EH (cell line): ENCODE measurements at places on chromosomes 16 and 17.
A peak's percentile ranks its signal among the peaks of the same experiment; 100 is the strongest.

DNA sequence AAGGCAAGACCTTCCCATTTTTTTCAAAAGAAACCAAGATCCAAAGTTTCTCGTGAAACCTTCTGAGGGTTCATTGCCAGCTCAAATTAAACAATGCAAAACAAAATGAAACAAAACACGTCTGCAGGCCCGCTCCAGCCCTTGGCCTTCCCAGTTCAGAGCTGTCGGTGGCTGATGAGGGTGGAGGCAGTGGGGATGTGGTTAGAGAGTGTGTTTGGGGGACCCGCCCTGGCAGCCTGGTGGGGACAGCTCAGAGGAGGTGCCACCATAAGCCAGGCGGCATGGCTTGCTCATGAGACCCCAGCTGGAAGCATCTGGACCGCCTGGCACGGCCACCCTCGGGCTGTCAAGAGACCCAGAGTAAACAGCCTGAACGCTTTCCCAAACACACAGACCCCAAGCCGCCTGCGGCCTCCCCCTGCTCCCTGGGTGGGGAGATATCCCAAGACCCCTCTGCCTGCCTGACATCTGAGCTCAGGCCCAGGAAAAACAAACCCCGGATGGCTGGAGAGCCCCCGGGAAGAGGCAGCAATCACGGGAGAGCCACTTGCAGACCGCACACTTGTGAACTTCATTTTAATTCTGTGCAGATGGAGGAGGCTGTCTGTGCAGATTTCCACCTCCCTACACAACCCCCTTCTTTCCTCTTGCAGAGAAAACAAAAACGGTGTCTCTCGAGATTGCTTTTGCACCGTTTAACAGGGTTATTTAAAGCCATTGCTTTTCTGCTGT lies 35.4 kb upstream of the LITAF start:
- DNase-seq, result peak; percentile 29

DNA sequence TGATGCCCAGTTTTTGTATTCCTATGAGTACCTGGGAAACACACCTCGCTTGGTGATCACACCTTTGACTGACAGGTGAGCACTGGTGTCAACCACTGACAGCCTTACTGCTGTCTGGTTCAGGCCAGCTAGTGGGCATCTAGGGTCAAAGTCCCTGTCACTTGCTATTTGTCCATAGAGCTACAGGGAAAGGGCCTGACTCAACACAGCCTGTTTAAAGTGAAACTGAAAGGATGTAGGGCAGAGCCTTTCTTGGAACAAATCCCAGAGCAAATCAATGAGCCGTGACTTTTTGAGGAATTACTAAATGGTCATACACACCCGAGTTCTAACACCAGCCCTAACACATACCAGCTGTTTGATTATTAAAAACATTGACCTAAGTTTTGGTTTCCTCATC lies 106.8 kb downstream of the DNAH9 start:
- DNase-seq, result no peak

DNA sequence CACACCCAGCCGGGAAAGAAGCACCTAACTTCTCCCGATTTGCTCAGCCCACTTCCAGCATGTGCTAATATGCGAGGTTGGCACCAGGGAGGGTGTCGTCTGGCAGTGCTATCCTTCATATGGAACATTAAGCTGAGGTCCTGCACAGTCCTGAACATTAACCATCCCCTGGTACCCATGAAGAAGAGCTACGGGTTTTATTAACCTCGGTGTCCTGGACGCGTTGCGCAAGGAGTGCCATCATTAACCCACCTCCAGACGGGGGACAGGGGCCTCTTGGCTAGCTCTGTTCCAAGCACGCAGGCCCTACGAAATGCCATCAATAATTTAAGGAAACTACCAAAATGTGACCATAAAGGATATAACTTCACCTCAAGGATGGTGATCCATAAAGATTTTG lies 193.5 kb downstream of the MAF start:
- DNase-seq, result no peak

DNA sequence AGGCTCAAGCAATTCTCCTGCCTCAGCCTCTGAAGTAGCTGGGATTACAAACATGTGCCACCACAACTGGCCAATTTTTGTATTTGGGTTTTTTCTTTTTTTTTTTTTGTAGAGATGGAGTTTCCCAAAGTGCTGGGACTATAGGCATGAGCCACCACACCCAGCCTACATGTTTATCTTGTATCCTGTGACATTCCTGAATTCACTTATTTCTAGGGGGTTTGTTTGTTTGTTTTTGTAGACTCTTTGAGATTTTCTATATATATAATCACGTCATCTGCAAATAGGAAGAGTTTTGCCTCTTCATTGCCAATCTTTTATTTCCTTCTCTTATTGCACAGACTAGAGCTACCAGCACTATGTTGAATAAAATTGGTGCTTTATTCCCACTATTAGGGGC lies 29.1 kb downstream of the PRAC1 start:
- no peak for DNase-seq

- DNase-seq, result peak; percentile 26
These were observed 95.4 kb downstream of the UTP18 start for GRCh38 chr17:51355441-51356410.

- DNase-seq, result peak; percentile 29
These were observed 144.3 kb upstream of the MYOCD start for GRCh38 chr17:12521416-12521815.

- peak; percentile 62 for DNase-seq
These were observed 91.2 kb downstream of the IRX5 start for GRCh38 chr16:55021595-55022475.

DNA sequence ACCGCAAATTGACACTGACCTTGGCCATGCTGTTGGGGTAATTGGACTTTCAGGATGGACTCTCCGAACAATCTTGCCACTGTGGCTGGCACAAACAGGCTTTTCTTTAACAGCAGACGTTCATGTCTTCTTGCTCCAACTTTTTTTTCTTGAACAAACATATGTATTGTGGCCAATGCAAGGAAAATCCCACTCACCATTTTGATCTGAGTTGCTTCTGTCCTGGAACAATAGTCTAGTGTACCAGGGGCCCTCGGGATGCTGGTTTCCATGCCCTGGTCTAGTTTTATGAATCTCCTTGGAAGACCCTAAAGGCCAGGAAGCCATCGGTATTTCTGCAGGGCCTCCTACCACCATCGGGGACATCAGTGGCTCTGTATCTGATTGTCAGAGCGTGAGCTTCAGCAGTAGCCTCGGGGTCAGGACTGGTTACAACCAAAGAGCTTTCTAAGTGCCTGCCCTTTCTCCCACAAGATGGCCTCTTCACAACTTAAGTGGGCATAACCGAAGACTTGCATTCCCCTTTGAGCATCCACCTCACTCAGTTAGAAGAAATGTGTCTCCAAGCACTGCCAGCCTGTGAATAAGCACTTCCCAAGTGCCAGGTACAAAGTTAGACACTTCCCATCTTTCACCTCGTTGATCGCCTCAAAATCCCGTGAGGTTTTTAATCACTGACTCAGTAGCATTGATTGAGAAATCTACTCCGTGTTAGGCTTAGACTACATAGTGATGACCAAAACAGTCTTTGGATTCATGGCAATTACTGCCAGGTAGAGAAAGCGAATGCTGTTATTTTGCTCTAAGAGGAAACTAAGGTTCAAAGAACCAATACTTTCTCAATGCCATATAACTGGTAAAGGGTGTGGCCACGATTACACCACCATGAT lies 87.0 kb upstream of the TBX2 start:
- DNase-seq, result no peak

GRCh38 chr16:50384500-50385135 lies 15.8 kb upstream of the BRD7 start:
- DNase-seq, result no peak

DNA sequence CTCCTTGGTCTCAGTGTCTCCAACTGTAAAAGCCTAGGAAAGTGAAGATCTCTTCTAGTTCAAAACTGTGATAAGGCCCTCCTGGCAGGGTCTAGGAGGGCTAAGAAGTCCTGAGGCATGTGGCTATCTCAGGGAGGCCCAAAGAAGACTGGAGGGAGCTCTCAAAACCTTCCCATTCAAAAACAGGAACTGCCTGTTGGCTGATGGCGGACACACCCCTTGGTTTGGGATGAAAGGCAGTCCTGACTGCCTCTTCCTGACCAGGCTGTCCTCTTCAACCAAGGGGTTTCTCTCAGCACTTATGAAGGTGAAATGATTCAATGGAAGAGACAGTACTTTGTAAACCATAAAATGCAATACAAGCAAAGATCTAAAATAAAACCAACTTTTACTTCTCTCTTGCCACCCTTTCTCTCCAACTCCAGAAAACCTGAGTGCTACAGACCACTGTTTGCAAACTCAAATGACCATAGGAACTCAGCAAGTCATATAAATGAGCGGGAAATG lies 4.7 kb downstream of the ZNF764 start:
- no peak for DNase-seq

DNA sequence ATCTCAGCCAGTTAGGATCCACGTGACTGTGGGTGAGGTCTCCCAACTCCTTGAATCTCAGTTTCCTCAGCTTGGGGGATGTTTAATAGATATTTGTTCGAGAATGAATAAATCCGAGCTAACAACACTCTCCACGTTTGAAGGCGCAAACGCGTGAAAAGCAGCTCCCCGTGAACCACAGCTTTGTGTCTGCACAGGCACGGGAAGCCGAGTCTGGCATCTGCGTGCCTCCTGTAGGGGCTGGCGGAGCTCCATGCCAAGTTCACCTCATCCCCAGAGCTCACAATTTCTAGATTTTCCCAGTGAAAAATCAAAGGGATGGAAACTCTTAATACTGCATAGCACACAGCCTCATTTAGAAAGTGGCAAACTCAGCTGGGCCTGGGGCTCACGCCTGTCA lies 14.3 kb downstream of the SGSH start:
- DNase-seq, result no peak

- no peak for DNase-seq
These were observed 16.2 kb upstream of the TNRC6C start for GRCh38 chr17:77942112-77942988.

DNA sequence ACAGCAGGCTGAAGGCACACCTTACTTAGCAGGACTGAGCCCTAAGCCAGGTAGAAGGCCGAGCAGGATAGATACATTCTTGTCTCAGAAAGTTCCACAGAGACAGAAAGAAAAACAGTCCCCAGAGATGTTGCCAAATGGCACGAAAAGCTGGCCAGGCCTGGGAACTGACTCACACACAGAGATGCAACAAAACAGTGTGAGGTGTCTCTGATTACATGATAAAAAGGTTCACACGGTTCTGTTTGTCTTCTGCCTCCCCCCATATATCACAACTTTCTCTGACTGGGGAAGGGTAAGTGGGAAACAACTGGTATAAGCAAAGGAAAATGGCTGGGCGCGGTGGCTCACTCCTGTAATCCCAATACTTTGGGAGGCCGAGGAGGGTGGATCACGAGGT lies 1.7 kb downstream of the WBP2 start:
- DNase-seq, result peak; percentile 81

DNA sequence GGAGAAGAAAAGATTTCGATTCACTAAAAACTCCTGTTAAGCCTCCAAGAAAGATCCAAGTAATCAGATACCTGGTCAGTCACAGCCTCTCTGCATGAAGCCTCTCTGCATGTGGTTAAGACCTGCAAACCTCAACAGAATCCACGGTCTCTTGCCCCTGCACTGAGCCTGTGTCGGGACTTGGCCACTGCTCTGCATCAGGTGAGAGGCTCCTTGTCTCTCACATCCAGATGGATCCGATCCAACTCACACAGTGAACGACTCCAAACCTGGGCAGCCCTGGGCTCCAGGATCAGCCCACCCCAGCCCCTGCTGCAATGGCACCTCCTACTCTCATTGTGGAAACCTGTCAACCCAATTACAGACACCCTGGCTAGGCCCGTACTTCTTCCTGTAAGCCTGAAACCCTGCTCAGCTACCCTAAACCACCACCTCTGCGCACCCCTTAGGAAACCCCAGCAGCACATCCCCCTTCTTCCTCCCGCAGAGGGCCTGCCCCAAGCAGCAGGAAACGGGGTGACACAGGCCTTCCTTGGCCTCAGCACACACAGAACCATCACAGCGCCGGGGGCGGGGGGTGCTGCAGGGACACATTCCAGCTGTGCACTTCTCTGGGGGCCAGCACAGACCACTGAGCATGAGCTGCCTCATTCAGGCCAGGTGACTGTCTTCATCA lies 129.5 kb downstream of the ANKRD11 start:
- DNase-seq, result no peak

- DNase-seq, result no peak
These were observed 42.4 kb downstream of the IQCK start for GRCh38 chr16:19760356-19761060.

GRCh38 chr16:30470170-30470512 lies 2.4 kb upstream of the ITGAL start:
- DNase-seq, result no peak

DNA sequence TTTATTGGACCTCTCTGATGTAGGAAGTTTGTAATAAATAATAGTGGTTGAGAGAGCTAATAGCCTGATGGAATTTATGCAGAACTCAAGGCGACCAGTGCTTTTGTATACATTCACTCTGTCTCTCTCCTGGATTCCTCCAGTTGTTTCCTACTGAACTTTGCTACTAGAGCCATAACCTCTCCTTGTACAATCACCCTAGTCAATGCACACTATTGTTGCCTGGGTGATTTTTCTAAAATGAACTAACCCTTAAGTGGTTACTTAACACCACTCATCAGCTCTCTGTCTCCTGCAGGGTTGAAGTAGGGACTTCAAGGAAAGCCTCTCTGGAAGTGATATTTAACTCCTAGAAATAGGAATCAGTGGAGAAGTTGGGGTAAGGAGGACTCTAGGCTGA lies 9.7 kb downstream of the PHKB start:
- DNase-seq, result no peak

GRCh38 chr16:2468233-2468724 lies 2.8 kb upstream of the NTN3 start:
- DNase-seq, result peak; percentile 43

DNA sequence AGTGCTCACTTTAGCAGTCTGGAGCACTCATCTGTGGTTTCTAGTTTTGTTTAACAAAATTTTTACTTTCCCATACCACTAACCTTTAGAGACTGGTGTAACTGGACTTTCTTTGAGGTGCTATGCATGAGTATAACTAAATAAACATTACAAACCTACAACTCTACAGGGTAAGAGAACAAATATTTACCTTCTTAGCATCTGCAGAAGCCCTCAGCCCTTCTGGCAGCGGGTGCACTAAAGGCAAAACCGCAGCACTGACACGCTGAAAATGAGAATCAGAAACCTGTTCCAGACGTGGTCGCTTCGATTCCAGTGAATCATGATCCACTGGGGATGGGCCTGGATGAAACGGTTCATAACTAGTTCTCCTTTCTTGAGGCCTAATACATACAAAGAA lies 43.7 kb downstream of the NCOR1 start:
- DNase-seq, result no peak

GRCh38 chr16:66432429-66432828 lies 5.3 kb downstream of the BEAN1 start:
- DNase-seq, result no peak

DNA sequence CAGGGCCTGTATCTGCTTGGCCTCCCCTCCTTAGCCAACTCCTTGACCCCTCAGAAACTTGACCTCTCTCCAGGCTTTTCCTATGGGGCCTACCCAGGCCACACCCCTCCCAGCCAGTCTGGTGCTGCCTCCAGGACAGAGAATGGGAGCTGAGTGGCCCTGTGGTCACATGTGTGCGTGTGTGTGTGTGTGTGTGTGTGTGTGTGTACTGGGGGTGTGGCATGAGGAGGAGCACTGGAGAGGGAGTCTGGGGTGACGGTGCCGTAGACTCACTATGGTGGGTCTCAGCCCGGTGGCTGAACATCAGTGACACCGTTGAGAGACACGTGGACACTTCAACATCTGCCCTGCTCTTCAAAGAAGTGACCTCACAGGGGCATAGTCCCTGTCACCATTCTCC lies 180.4 kb downstream of the ENGASE start:
- no peak for DNase-seq
